ENCODE measurements at places on chromosomes 16 and 17. TPM values are rescaled to one million over a fixed set of nuclear protein-coding genes. Genes with fewer than 3 reads are reported as not detected.

DNA sequence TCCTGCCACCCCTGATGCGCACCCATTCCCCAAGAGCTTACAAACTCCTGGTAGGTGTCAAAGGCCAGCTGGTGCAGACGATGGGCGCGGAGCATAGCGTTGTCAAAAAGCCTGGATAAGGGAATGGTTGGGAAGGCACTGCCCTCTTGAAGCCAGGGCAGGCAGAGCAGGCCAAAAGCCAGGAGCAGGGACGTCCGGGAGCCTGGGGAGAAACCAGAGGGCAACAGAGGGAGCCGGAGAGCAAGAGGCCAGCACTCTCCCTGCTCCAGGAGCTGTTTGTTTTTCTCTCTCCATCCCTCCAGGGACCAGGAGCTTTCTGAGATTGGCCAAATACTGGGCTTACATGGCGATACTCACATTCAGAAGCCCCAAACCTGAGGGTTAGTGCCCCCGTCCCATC lies 334 bp downstream of the GH1 start:
- no peak for DNase-seq

DNA sequence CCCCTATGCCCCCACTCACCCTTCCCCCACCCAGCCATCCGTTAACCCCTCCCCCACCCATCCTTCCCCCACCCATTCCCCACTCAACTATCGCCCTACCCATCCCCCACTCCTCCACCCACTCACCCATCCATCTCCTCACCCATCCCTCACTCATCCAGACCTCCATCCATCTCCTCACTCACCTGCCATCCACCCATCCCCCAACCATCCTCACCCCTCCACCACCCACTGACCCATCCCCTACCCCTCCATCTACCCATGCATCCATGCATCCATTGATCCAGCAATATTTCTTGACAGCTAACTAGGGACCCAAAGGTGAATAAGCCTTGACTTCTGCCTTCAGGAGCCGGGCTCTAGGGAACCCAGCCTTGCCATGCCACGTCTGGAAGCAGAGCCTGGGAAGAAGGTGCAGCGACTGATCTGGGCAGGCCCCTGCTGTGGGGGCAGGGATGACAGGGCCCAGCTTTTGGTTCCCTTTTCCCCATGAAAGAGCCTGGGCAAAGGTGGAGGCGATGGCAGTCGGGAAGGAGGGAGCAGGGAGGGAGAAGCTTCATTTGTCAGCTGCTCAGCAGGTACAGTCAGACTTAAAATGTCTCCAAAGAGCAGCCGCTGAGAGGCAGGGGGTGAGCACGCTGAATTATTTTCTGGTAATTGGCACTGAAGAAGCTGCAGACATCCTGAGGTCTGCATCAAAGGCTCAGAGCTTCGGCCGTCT lies 23.1 kb upstream of the DOC2B start:
- DNase-seq, result no peak

DNA sequence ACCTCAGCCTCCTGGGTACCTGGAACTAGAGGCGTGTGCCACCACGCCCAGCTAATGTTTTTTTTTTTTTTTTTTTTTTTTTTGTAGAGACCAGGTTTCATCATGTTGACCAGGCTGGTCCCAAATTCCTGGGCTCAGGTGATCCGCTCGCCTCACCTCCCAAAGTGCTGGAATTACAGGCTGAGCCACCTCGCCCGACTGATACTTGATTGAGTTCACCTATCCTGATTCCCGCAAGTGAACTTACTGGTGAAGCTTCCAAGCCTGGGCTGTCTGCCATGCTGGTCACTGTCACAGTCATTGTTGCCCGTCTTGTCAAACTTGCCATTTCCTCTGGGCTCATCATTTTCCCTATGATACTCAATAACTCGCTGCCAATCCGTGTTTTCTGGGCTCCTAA lies 71.1 kb upstream of the MTMR4 start:
- DNase-seq, result no peak

GRCh38 chr17:1605681-1606351 lies 22.8 kb downstream of the SLC43A2 start:
- DNase-seq, result no peak

DNA sequence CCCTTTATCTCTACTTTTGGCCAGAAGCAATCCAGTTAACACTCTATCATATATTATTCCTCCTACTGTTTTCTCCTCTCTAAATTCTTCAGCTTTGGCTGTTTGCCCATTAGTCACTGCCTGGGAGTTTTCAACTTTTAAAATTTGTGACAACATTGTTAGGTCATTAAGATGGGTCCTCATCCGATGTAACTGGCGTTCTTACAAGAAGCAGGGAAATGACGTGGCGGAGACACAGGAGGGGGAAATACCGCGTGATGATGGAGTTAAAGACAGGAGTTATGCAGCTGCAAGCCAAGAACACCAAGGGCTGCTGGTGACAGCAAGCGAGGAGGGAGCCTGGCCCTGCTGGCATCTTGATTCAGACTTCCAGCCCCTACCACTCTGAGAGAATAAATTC lies 34.8 kb upstream of the CPHXL start:
- DNase-seq, result no peak

DNA sequence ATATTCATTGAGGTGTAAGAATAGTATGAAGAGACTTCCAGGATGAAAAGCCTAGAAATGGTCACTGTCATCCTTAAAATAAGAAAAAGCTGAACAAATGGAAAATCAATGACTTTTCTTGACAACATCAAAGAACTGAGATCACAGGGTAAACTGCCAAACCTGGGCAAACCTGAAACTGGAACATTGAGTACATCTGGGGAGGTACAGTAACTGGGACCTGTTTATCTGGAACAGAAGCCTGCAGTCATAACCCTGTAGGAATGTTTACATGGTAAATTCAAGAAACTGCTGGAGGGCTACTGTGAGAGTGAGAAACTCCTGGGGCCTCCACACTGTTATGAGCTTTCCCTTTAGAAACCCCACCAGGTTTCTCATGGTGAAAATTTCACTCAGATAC lies 130.1 kb upstream of the PIRT start:
- no peak for DNase-seq

DNA sequence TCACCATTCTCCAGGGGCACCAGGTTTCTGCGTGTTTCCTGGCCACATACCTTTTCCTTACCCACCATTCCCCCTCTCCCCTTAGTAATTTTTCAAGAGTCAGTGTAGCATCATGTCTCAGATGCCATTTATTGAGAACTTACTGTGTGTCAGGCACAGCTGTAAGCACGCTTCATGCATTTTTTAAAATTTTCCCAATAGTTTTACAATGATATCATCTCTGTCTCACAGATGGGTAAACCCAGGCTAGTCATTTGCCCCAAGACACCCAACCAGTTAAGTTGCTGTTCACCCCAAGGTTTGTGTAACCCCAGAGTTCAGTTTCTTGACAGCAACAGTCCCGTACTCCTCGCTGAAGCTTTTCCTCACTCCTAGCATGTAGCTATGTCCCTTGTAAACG lies 56.4 kb upstream of the IRX3 start:
- DNase-seq, result no peak

- no peak for DNase-seq
Observed at GRCh38 chr16:16073891-16074881, 124.8 kb downstream of the ABCC1 start.

DNA sequence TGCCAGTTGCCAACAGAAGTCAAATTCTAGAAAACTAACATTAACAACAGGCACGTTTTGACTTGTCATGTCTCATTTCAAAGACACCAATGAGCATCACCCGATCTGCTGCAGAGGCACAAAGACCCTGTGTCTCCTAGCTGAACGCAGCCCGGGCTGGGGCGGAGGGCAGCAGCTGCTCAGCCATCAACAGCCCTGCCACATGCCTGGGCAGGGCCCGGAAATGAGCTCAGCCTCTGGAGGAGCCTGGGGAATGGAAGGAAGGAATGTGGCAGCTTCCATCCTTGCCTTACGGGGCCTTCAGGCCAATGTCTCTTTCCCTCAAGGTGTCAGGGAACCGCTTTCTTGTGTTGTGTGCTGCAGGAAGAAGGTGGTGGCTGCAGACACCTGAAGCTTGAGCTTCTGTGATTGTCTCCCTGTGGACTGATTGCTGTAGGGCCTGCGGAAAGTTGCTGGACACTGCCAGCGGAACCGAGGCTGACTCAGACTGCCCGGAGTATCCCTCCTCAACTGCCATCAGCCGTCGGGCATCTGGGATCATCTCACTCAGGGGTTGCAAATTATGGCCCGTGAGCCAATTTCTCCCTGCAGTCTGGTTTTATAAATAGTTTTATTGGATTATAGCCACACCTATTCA lies 7.3 kb downstream of the CDH13 start:
- DNase-seq, result peak; percentile 39

GRCh38 chr17:36947922-36948716 lies 635 bp upstream of the AATF start:
- DNase-seq, result no peak

GRCh38 chr17:67863624-67864247 lies 38.4 kb downstream of the BPTF start:
- DNase-seq, result no peak

DNA sequence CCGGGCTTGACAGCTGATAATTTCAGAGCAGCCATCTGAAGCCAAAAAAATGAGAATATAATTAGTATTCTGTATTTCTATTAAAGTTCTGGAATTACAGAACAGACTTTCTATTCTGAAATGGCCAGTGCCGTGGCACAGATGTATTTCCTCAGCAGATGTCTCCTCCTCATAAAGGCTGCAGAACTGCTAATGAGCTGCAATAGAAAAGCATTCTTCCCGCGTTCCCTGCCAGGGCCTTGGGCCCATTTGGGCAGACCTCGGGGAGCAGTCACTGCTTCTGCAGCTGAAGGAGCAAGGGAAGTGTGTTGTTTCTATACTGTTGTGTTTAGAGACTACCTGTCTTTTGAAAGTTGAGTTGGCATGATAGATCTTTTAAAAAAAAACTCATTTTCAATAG lies 152.6 kb upstream of the CACNG5 start:
- no peak for DNase-seq

GRCh38 chr16:70160388-70160787 lies 13.2 kb upstream of the CLEC18C start:
- peak; percentile 21 for DNase-seq

- DNase-seq, result no peak
Observed at GRCh38 chr16:2154533-2155090, 970 bp upstream of the TRAF7 start.

GRCh38 chr17:73944366-73944765 lies 259.1 kb upstream of the RPL38 start:
- DNase-seq, result no peak

DNA sequence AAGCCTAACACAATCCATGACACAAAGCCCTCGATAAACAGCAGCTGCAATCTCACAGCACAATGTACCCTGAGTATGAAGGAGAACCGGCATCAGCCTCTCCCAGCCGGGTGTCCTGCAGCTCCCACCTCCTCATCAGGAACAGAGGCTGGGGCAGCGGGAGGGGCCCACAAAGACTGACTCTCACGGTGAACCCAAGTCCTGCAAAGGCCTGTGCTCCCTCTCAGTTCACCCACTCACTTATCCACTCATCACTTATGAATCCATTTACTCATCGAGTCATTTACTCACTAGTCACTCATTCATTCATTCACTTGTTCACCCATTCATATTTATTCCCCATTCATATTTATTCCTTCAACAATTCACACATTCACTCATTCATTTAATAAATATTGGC lies 11.6 kb downstream of the ZNF423 start:
- no peak for DNase-seq

- no peak for DNase-seq
Observed at GRCh38 chr17:62101515-62101914, 36.4 kb upstream of the MED13 start.

GRCh38 chr17:37574427-37574826 lies 34.8 kb downstream of the SYNRG start:
- no peak for DNase-seq

DNA sequence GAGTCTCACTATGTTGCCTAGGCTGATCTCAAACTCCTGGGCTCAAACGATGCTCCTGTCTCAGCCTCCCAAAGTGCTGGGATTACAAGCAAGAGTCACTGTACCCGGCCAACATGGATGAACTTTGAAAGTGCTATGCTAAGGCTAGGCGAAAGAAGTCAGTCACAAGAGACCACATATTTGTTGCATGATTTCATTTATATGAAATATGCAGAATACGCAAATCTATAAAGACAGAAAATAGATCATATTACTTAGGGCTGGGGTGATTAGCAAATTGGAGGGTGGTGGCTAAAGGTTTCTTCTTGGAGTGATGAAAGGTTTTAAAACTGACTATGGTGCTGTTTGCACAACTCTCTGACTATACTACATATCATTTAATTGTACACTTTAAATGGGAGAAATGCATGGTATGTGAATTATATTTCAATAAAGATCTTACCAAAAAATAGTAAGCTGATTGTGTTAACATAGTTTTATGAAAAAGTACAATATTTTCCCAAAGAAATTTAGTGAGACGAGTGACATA lies 1.2 kb upstream of the FLYWCH1 start:
- no peak for DNase-seq

The C16orf74 gene
- total RNA-seq, result 0.52 TPM

The DUSP3 gene
- total RNA-seq, result 85.2 TPM

Measured in left colon (tissue), 2 donors.